ENCODE measurements at places on chromosomes 2 and 18.
A peak's percentile ranks its signal among the peaks of the same experiment; 100 is the strongest.

GRCh38 chr18:76757335-76757734 lies 65.0 kb upstream of the ZNF236 start:
- DNase-seq = no peak

DNA sequence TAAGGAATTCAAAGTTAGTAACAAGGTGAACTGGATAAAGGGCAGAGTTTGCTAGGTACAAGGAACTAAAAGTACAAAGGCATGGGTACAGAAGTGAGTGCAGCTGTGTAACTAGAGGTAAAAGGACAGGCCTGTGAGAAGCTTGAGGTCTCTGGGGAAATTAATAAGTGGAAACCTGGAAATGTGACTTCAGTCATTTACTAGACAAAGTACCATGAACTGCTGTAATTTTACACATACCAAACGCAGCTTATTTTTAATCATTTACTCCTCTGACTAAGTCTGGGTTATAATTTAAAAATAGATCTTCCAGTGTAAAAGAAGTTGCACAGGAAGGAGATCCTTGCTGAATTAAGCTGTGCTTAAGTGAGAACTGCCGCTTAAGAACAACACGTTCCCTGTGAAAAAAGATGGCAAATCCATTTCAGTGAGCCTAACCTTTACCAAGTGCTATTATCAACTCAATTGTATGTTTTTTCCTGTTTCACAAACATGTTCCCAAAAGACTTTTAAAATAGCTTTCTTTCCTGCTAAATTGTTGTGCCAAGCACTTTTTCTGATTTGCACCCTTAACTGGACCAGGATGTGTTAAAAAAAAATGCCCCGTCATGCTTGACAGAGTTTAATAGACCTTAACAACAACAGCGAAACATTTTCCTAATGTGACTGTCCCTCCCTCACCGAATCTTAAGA lies 44.3 kb downstream of the CALCRL start:
- DNase-seq = no peak

DNA sequence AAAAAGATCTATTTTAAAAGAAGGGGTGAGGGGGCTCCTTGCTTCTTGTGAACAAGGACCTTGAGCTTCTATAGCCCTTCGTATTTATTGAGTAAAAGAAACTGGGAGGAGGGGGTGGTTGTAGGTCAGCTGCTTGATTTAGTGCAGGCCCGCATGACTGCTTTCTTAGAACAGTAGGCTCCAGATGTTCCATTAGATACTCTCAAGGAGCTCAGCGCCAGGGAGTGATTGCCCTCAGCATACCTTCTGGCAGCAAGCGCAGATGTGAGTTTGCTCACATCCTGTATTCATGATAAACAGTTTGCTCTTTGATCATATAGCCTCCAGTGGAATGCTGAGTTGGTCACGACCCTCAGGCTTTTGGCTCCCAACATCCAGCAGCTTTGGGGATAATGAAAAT lies 108.9 kb upstream of the XPO1 start:
- no peak for DNase-seq

- no peak for DNase-seq
Observed at GRCh38 chr2:186718903-186719302, 25.0 kb downstream of the FAM171B start.

DNA sequence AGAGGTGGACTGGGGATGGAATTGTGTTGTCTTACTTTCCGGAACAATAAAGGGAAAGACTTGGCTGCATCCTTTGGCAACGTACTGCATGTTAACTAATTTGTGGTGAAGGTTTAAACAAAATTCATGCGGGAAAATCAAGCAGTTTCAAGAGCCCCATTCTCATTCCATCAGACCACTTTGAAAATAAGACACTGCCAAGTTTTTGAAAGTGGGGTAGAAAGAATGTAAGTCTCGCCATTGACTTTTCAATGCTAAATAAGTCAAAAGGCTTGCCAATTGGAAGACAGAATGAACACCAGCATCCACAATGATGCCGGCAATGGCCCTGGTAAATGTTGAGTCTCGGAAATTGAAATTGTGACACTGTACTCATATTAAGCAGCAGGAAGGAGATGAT lies 322.0 kb downstream of the RND3 start:
- no peak for DNase-seq

DNA sequence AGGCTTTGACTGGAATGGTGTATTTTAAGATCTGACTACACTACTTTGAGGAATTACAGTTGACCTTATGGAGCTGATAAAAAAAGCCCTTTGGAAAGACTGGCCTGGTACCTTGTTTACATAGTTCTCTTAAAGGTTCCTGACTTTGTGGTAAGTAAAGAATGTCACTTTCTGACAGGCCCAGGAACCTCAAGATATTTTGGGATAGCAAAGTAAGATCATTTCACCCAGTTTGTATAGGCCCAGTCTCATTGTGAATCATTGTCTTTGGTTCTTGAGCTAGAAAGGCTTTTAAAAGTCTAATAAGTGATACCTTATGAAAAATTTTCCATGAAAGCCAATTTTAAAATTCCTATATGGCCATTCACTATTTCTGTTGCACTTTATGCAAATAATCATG lies 316.3 kb upstream of the LRRTM4 start:
- no peak for DNase-seq

- no peak for DNase-seq
Observed at GRCh38 chr2:33655626-33656320, 56.7 kb upstream of the FAM98A start.

- DNase-seq = no peak
Observed at GRCh38 chr2:10879624-10880585, 31.8 kb upstream of the KCNF1 start.

GRCh38 chr2:100077456-100077855 lies 64.9 kb downstream of the AFF3 start:
- no peak for DNase-seq

- no peak for DNase-seq
Observed at GRCh38 chr2:25257032-25257552, 84.6 kb downstream of the DNMT3A start.

DNA sequence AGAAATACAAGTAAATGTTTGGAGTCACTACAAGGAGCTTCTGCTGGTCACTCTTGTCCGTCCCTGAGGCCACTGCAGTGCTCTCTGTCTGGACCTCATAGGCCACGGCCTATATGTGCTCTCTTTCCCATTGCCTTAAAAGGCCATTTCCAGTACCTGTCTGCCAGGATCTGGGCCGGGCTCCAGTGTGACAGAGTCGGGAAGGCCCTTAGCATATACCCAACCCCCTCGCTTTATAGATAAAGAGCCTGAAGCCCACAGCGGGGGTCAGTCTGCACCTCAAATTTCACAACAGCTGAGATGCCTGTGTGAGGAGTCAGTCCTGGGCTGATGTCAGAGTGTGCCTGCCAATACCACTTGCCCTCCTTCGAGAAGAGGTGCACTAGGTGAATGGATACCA lies 39.9 kb downstream of the ADD2 start:
- DNase-seq = peak; percentile 69

DNA sequence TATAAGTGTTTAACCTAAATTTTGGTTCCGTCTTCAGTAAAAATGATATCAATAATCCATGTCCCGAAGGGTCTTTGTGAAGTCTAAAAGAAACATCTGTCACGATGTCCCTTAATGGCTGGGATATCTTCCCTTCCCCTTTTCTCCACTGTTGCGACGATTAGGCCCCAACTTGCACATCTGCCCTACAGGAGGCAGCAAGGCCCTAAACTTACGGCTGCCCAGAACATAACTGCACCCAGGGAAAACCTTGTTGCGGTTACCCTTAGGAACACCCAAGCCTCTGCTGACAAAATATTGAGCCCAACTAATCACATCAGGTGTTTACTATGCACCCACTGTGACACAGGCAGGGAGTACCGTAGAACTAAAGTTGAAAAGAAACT lies 1.3 kb upstream of the SMAD2 start:
- DNase-seq = peak; percentile 31

- DNase-seq = no peak
Observed at GRCh38 chr2:196384729-196385128, 213.4 kb upstream of the STK17B start.

DNA sequence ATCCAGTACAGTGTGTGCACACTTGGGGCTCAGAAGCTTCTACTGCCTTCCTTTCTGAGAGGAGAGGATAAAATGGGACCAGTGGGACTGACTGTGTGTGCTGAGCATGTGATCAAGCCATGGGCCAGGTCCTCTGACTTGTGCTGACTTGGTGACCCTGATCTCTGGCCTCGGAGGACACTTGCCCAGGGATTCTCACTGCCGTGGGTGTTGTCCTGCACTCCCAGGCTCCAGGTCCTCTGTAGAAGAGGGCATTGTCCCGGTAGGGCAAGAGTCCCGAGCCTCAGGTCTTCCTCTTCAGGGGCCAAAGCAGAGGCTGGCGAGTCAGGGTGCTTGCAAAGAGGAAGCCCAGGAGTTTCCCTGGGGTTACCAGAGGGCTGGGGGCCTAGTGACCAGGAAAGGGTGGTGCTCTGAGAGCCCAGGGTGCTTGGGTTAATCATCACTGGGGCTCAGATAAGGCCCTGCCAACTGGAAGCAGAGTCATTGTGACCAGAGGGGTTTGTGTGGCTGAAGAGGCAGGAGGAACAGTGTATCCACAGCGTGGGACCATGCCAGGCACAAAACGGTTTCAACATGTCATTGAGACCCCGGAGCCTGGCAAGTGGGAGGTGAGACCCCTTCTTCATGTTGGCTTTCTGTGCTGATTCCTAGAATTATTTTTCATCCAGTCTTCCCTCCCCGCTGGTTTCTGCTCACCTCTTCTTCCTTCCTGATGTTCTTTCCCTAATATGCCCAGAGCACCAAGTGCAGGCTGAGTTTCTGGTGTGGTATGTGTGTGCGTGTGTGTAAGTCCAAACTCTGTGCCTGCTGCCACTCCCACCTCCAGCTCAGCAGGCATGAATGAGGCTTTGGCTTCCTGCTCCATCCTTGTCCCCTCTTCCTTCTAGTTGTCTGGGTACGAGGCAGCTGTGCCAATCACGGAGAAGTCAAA lies at the start of gene GCKR:
Gene GCKR, plus strand, starts transcription at position 483 of the 931 bp plus-strand sequence. Its CDS starts 66 bp downstream, at position 549.
- no peak for DNase-seq

DNA sequence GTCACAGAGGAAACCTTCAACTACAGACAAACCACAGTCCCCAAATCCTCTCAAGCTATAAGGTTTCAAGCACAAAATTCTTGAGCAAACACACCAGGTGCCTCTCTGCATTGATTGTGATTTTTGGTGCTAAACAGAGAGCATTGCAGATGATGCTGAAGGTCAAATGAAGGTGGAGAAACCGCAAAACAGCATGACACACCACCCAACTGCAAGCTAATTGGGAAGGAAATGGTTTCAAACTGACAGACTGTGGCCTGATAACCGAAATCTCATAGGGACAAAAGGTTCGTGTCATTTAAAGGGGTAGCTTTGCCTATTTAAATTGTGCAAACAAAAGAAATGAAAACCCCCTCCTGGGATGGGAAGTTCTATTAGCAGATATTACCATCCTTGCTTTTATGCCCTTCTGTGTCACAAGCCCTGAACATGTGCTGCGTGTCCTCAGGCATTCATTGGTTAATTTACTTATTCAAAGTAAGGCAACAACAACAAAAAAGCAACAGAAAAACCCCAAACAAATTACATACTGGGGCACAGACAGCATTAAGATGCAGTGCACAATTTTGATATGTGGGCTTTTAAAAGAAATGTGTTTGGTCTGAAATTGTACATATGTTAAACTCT lies 154.9 kb downstream of the AQP4 start:
- no peak for DNase-seq

DNA sequence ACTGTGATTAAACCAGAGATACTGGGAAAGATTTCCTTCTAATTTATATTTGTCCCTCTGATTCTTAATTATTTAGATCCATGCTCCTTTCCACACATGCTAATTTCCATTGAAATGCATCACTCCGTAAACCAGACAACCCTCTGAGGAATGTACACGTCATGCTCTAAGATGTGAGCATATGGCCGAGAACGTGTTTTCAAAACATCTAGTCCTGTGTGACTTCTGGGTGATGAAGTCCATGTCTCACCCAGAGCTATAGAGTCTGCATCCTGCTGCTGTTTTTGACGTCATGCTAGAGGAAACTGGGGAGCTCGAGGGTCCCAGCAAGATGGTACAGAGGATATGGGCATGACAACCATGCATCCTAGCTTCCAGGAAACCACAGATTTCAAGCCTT lies 53.6 kb downstream of the CAPN13 start:
- DNase-seq = no peak

DNA sequence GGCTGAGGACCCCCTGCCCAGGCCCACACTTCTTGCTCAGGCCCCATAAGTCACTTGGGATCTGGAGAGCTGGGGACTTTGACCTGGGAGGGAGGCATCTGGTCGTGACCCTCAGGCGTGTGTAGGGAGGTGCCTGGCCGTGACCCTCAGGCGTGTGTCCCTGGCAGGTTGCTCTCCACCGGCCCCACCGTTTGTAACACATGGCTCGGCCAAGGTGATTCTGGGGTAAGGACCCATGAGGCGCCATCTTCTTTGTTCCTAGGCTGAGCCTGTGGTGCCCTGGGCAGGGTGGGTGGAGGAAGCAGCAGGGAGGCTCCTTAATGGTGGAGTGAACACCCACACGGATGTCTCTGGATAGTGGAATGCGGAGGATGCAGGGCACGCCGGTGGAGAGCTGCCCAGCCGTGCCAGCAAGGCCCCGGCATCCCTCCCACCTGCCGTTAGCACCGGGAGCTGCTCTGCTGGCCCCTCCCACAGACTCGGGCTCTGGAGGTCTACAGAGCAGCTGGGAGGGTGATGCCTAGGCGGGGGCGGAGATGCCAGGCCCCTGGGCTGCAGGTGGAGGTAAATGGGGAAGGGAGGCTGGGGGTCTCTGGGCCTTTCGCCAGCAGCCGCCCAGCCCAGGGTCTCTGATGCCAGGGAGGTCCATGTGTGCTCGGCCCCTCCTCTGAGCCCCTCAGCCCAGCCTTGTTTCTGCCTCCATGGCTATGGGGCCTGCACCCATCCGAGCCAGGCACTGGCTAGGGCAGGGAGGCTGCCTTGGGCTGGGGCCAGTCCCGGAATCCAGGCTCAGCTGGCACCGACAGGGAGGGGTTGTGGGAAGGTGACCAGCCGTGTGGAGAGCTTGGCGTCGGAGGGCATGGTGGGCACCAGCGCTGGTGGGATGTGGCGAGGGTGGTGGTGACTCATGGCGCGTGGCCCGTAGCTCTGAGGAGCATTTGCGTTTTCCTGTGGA lies 1.1 kb upstream of the GAL3ST2 start:
- peak; percentile 34 for DNase-seq

GRCh38 chr18:76504749-76505148 lies 9.7 kb upstream of the ZNF516 start:
- no peak for DNase-seq

- no peak for DNase-seq
Observed at GRCh38 chr2:46323730-46324129, 26.5 kb downstream of the EPAS1 start.

DNA sequence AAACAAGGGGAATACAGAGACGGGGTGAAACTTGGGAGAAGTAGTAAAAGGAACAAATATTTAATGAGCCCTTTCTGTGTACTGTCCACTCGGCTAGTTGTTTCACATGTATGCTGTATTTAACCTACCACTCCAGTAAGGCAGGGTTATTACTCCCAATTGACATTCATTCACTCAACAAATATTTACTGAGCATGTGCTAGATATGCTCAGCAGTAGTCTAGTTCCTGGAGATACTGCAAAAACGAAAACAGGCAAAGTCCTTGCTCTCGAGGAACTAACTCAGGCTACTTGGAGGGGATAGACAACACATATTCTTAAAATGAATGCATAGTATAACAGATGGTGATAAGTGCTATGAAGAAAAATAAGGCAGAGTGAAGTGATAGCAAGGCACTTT lies 207.3 kb downstream of the SS18 start:
- no peak for DNase-seq

- DNase-seq = no peak
Observed at GRCh38 chr2:233446606-233447305, 92.5 kb downstream of the DGKD start.

Measured in iPS-NIHi11 (cell line).